Activated naive CD8-positive, alpha-beta T cell treated with anti-CD3 and anti-CD28 coated beads, Interleukin-2, amount 50 U/mL, for 16 hours (primary cell): ENCODE measurements at places on chromosomes 2 and 18.
A peak's percentile ranks its signal among the peaks of the same experiment; 100 is the strongest.

DNA sequence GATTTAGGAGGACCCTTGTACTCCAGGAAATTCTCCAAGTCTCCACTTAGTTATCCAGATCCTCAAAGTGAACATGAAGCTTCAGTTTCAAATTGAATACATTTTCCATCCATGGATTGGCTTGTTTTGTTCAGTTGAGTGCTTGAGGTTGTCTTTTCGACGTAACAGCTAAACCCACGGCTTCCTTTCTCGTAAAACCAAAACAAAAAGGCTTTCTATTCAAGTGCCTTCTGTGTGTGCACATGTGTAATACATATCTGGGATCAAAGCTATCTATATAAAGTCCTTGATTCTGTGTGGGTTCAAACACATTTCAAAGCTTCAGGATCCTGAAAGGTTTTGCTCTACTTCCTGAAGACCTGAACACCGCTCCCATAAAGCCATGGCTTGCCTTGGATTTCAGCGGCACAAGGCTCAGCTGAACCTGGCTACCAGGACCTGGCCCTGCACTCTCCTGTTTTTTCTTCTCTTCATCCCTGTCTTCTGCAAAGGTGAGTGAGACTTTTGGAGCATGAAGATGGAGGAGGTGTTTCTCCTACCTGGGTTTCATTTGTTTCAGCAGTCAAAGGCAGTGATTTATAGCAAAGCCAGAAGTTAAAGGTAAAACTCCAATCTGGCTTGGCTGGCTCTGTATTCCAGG lies at the start of gene CTLA4:
TSS of gene CTLA4 (plus strand) at position 211 of the 640 bp plus-strand sequence. CDS start at position 383, 172 bp downstream.
- no peak for DNase-seq

DNA sequence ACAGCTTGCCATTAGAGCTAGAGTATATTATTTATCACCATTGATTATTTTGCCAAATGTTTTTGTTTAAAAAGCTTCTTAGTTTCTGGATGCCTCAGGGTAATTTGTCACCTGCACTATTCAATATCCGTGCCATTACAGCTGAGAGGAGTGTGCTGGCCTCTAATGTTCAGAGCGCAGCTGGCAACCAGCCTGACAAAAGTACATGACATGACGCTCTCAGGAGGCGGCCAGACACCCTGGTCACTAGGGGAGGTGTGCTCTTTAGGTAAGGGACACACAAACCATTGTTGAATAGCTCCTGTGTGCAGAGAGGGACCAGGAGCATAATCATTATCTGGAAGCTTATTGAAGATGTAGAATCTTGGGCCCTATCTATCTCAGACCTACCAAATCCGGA lies 20.3 kb downstream of the LIMS1 start:
- DNase-seq: no peak

DNA sequence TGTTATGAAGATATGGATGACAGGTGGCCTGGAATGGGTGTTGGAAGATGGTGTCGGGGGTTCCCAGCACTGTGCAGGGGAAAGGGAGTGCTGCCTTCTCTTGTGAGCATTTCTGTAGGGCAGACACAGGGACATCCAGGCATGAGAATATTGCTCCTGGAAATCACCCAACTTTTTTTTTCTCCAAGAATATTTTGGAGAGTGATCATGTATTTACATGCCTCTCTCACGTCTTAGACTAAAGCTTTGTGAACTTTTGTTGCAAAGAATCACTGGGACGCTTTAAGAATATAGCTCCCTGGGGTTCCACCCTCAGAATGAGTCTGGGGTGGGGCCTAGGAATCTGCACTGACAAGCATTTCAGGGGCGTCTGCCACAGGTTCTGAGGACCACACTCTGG lies 68.7 kb downstream of the VWA3B start:
- no peak for DNase-seq

DNA sequence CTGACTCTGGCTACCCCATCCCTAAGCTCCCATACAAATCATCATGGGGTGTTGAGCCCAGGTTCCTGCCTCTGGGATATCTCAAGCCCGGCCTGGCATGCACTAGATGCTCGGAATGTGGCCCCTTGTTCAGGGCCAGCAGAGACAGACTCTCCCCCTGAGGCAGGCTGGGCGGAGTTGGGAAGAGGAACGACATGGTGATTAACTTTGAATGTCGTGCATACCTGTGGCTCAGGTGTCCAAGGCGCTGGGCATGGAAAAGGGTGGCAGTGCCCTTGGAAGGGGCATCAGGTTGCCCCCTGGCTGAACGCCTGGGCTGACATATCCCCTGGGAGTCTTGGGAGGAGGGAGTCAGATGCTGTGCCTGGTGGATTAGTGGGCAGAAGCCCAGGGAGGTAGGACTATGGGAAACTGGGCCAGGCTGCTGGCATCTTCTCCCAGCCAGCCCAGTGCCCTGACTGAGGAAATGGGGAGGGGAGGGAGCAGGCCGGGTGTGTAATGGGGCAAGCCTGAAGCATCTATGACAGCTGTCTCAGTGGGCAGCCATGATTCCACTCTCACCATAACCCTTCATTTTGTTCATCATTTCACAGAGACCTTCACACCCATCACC lies 57.8 kb upstream of the OTOF start:
- DNase-seq: no peak

- DNase-seq: peak; percentile 21
Observed at GRCh38 chr18:76721207-76721996, 101.0 kb upstream of the ZNF236 start.

- DNase-seq: no peak
Observed at GRCh38 chr18:32974421-32975162, 201.8 kb upstream of the KLHL14 start.

GRCh38 chr2:128386066-128386465 lies 67.4 kb upstream of the HS6ST1 start:
- DNase-seq: no peak

DNA sequence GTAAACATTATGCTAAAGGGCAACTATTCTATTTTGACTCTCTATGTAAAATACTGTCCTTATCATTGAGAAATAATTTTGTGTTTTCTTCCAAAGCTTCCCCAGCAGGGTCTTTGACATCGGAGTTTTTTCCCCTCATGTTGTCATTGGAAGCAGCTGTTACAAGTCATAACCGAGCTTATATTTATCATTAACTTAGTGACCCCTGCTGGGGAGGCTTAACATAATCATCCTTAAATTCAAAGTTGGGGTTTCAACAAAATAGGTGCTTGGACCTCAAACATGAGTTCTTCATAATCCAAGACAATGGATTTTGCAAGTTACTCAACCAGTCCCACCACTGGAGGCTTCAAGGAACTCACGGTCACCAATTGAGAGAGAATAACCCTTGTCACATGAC lies 330.9 kb downstream of the DCC start:
- no peak for DNase-seq

DNA sequence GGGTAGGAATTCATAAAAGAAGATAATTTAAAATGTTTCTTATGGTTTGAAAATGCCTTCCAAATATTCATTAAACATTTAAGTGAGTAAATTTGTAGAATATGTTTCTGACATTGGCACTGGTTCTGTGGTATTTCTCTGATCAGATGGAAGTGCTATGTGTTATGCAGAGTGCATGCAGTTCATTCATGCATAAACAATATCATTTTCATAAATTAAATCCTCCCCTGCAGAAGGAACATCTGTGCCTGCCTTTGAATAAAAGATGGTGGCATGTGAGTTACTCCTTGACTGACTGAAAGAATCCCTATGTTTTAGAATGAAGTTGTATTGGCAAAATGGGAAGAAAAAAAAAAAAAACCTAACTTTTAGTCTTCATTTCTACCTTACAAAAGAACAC lies 5.9 kb downstream of the NEUROD1 start:
- no peak for DNase-seq

- no peak for DNase-seq
Observed at GRCh38 chr18:68507781-68508180, 207.1 kb downstream of the TMX3 start.

GRCh38 chr2:241908686-241909420 lies 39.3 kb downstream of the RTP5 start:
- no peak for DNase-seq

DNA sequence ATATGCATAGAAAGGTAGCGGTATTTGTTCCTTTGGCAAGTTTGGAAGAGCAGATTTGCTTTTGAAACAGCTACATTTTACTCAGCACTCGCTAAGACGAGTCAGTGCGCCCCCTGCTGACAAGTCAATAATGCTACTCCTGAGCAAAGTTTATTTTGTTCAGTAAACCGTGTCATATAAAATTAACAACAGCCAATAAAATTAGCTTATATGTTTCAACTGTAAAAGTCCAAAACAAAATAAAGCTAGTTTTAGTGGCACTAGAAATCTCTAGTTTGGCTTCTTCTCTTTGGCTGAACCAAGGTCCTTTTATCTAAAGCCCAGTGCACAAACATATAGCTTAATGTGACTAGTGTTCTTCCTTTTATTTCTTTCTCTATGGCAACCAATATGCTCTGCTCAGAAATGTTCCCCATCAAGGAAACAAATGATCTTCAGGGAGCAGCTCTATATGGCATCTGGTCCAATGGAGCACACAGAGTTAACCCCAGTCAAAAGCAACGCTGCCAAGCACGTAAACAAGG lies 4.2 kb upstream of the POU3F3 start:
- DNase-seq: no peak

- no peak for DNase-seq
Observed at GRCh38 chr18:74288730-74289129, 3.0 kb downstream of the CYB5A start.

DNA sequence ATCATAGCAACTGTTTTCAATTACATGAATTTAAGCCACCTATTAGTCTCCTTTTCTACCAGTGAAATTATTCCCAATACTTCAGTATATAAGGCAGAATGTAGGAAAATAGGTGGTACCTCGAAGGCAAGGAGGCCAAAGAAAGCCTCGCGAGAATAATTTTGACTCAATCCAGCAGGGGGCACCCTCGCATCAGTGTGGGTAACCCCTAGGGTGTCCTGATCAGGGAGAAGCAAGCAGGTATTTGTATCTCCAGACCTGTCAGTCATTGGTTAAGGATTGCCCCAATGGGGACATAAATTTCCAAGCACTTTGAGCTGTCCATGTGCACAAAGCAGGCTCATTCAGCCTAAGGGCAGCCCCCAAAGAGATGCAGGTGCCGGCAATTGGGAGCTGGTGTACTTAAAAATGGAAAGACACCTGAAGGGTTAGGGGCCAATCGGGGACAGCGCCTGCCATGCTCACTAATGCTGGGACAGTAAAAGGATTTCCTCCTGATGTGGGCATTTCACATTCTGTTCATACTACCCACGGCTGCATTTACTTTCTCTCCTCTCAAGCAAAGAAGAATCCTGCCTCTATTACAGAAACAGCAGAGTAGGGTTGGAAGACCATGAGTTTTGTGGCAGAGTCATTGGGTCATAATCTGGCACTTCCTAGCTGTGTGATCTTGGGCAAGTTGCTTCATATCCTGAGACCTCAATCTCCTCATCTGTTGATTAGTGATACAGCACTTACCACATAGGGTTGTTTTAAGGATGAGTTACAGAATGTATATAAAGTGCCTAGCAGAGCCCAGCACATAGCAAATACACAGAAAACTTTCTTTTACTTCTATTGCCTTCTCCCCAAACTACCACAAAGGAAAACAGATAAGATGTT lies 136.1 kb downstream of the ICOS start:
- peak; percentile 33 for DNase-seq

DNA sequence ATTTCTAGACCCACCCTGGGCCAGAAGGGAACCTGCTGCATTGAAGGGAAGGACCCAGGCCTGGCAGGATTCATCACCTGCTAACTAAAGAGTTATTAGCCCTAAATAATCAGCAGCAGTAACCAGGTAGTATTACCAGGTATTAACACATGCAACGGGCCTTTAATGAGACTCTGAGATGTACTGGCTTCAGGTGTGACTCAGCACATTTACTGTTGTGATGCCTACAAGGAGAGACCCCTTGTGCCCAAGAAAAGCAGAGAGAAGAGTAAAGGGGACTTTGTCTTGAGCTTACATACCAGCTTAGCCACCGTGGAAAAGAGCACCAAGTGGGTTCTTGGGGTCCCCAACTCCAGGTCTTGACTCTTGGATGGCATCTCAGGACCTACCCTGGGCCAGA lies 243.1 kb upstream of the SLC39A10 start:
- no peak for DNase-seq

- DNase-seq: no peak
Observed at GRCh38 chr18:48779462-48779861, 171.3 kb downstream of the SMAD7 start.

- DNase-seq: no peak
Observed at GRCh38 chr2:133171393-133172004, 396.8 kb downstream of the NCKAP5 start.

GRCh38 chr2:44578471-44579093 lies 216.8 kb downstream of the CAMKMT start:
- no peak for DNase-seq

DNA sequence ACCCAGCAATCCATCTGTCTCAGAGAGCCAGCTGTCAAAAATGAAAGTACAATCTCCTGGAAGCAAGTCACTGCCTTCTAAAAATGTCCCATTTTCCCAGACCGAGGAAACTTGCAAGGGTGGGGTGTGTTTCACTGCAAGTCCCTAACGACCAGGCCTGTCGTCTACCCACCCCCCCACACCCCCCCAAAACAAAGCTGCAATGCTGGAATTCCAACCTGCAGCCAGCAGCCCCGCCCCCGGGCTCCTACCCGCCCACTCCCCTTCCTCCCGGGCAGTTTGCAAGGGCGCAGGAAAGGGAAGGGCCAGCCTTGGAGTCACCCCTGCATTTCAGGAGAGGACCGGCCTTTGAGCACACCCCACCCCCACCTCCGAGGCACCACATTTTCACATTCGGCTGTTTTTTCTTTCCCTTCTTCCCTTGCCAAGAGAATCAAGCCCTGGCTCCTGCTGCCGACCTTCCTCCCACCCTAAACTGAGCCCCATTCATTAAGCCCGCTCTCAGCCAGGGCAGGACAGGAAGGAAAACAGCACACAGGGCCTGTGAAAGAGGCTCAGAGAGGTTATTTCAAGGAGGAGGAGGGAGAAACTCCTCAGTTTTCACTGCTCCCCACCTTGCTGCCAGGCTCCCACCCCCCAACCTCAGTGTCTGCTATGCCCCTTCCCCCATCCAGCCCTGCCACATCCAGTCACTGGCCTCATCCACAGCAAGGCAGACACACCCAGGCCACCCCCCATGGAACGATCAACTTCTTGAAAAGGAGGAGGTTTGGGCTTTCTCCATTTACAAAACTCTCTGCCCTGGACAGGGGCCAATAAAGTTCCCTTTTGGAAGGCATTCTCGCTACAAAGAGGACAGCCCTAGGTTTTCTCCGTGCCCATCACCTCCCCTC lies 11.3 kb downstream of the SMAD7 start:
- DNase-seq: no peak

DNA sequence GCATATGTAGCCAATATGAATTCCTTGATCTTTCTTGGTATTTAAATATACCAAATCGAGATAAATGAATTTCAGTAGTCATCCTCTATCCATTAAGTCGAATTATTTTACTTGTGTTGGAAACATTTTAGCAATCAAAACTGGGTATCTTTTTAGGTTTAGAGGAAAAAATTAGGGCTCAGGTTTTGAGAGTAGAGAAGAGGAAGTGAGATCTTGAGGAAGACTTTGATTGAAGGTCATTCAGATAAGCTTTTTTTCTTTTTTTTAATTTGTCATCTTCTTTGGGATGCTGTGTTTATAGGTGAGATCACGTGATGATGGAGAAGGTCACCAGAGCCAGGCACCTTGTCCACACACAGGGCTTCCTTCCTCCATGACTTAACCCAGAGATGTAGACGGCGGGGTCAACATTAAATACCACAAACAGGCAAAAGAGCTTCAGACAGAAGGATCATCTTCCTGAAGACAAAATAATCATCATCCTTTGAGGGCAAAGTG lies 750.1 kb downstream of the RNF144A start:
- DNase-seq: no peak
